ENCODE measurements at places on chromosomes 3 and 15.
A peak's percentile ranks its signal among the peaks of the same experiment; 100 is the strongest.

DNA sequence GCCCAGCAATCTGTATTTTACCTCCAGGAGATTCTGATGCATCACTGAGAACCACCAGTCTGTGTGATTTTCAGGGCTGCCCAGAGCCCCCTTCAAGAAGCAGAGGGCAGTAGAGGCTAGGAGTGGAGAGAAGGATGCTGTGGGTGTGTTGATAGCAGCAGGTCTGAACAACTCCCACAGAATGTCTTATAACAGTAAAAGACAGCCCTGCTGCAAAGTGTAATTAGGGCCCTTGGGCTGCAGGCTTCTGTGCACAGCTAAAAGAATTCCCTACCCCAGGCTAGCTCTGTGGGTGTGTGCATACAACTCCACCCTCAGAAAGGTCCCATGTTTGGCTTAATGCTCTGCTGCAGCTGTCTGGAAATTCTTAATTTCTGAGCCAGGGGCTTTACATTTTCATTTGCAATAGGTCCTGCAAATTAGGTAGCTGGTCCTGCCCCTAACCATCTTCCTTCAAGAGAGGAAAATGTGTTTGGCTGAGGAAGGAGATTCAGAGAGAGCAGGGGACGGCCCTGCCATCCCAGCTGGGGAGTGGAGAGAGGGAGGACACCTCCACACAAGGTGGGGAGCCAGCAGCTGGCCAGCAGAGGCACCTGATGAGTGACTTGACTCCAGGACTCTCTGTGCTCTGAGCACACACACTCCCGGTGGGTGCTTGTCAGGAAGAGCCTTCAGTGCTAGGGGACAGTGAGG, 43.2 kb upstream of the RAB6B start:
- DNase-seq = no peak

GRCh38 chr3:71022551-71023335, 560.8 kb downstream of the FOXP1 start:
- peak; percentile 41 for DNase-seq

- DNase-seq = no peak
These were observed 210.8 kb upstream of the NR2E3 start for GRCh38 chr15:71599418-71600151.

DNA sequence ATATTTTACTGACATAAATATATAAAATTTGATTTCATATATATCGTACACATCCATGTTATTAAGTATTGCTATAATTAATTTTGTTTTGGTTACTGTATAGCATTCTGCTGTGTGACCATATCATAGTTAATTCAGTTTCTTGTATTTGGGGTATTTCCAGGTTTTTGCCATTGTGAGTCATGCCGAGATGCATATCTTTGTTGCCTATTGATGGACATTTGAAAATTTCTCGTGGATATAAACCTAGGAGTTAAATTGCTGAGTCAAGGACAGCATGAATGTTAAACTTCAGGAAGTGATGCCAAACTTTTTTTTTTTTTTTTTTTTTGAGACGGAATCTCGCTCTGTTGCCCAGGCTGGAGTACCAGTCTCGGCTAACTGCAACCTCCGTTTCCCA, 33.7 kb upstream of the GPR171 start:
- peak; percentile 28 for DNase-seq

DNA sequence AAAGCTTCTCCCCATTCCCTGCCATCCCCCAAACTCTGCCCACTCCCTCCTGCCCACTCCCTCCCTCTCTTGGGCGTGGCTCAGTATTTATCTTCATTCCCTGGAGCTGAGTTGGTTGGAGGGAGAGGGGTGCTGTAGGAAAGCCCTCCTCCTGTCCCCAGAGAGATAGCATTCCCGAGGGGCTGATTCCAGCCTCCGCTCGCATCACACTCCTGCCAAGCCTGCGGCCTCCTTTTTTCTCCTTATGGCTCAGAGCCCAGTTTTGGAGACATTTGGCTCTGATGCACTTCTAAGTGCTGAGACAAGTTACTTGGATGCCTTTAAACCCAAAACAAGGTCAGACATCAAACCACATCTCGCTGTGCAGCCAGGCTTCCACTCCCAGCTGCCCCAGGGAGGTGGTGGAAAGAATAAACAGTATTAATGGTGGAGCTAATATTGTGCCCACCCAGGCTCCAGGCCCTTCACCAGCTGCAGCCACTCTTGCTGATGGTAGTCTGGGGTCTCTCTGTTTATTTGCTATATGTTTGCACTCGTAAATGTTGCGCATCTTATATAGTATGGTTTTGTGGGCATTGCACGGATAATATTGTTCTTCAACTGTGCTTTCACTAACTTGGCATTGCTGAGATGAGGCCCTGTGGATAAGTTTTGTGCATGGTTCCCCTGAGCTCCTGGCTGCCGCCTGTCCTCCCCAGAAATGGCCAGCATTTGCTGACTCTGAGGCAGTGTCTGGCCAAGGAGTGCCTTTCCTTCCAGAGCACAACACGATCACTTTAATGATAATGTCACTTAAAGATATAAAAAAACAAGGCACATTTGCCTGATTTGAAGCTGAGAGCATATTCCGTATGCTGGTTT, 157.2 kb downstream of the LRRC28 start:
- DNase-seq = no peak

- peak; percentile 86 for DNase-seq
These were observed 498.7 kb upstream of the CDIN1 start for GRCh38 chr15:36080759-36081158.

GRCh38 chr15:39885099-39885777, 34.8 kb downstream of the GPR176 start:
- no peak for DNase-seq

GRCh38 chr3:146226881-146227280, 24.0 kb downstream of the PLSCR4 start:
- no peak for DNase-seq

- no peak for DNase-seq
These were observed 60.7 kb upstream of the RAB6B start for GRCh38 chr3:133956353-133956752.

GRCh38 chr3:120678331-120678947, 3.6 kb downstream of the HGD start:
- no peak for DNase-seq

- no peak for DNase-seq
These were observed 366.5 kb downstream of the LRRC3B start for GRCh38 chr3:26989037-26989436.

- no peak for DNase-seq
These were observed 13.2 kb downstream of the SPSB4 start for GRCh38 chr3:141064255-141064926.

DNA sequence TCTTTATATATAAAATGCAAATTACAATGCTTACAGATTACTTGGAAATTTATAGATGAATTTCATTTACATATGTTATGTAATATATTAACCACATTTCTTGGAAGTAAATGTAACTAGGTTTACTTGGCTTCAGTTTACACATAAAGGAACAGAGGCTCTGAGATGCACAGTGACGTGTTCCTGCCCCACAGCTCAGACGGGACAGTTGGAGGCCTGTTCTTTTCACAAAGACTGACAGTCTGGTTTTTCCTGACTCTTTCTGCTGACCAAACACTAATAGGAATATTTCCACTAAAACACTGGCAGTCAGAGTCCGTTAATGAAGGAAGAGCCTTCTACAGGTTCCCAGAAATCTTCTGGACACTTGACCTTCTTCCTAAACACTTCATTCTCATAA, 336.1 kb downstream of the MFSD1 start:
- no peak for DNase-seq
